ENCODE measurements at places on chromosomes 16 and 17.

DNA sequence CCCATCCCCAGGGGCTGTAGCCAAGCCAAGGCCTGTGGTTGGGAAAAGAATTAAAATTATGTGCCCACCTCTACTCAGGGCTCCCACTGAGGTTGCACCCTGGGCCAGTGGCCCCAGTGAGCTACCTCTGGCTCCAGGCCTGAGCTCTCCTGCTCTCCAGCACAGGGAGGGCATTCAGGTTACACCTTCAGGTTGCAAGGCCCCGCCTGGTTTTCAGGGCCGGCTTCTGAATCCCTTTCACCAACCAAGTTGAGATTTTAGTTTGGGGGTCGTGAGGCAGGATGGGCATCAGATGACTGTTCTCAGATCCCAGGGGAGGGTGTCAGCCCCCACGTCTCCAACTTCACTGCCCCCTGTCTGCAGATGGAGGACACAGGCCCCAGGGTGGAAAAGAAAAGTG is 8.0 kb upstream of the KATNB1 start:
- H3K36me3 ChIP-seq: no peaks in the 10 kb centered on the region
- no peaks in the 10 kb centered on the region for H3K27me3 ChIP-seq
- H3K27ac ChIP-seq: no peak overlapping the region
- DNase-seq: no peak
- no peaks in the 10 kb centered on the region for H3K4me1 ChIP-seq

- H3K4me3 ChIP-seq: no peak overlapping the region
- DNase-seq: no peak
- H3K27me3 ChIP-seq: no peaks in the 10 kb centered on the region
- H3K36me3 ChIP-seq: no peaks in the 10 kb centered on the region
Observed at GRCh38 chr16:66895689-66895979, 15.3 kb downstream of the PDP2 start.

DNA sequence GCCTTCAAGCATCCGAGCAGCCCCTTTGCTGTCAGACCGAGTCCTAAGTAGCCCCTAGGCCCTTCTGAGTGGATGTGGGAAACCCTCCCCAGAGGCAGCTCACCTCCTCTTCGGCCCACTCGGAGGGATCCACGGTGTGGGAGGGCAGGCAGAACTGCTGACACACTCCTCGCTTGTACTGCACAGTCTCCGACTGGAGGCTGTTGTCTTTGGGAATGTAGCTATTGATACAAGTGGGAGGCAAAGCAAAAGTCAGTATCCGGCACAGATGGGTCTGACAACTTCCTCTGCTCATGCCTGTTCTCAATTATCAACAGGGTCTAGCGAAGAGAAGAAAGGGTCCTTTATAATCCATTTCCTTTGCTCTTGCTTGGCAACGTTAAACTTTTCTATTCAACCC is 25.9 kb upstream of the FOXJ1 start:
- H3K27ac ChIP-seq: no peak overlapping the region
- H3K36me3 ChIP-seq: no peaks in the 10 kb centered on the region
- no peak overlapping the region for H3K4me3 ChIP-seq
- DNase-seq: no peak
- no peaks in the 10 kb centered on the region for H3K4me1 ChIP-seq

GRCh38 chr16:86626966-86627365 is 48.6 kb downstream of the FOXL1 start:
- DNase-seq: no peak
- H3K27me3 ChIP-seq: peaks cover 43% of the 10 kb centered on the region
- no peak overlapping the region for H3K27ac ChIP-seq
- H3K4me3 ChIP-seq: no peak overlapping the region
- H3K4me1 ChIP-seq: no peaks in the 10 kb centered on the region

- peaks cover 80% of the 10 kb centered on the region for H3K4me1 ChIP-seq
- peaks cover 10% of the 10 kb centered on the region for H3K36me3 ChIP-seq
- no peak for DNase-seq
- peak overlapping the region; percentile 93 for H3K27ac ChIP-seq
- H3K4me3 ChIP-seq: peak overlapping the region; percentile 97
- H3K27me3 ChIP-seq: no peaks in the 10 kb centered on the region
Observed at GRCh38 chr17:18185391-18185790, 1.8 kb downstream of the ALKBH5 start.

- no peak for DNase-seq
- H3K4me3 ChIP-seq: no peak overlapping the region
- H3K36me3 ChIP-seq: no peaks in the 10 kb centered on the region
- no peaks in the 10 kb centered on the region for H3K4me1 ChIP-seq
Observed at GRCh38 chr16:72277749-72278148, 105.8 kb upstream of the PMFBP1 start.

DNA sequence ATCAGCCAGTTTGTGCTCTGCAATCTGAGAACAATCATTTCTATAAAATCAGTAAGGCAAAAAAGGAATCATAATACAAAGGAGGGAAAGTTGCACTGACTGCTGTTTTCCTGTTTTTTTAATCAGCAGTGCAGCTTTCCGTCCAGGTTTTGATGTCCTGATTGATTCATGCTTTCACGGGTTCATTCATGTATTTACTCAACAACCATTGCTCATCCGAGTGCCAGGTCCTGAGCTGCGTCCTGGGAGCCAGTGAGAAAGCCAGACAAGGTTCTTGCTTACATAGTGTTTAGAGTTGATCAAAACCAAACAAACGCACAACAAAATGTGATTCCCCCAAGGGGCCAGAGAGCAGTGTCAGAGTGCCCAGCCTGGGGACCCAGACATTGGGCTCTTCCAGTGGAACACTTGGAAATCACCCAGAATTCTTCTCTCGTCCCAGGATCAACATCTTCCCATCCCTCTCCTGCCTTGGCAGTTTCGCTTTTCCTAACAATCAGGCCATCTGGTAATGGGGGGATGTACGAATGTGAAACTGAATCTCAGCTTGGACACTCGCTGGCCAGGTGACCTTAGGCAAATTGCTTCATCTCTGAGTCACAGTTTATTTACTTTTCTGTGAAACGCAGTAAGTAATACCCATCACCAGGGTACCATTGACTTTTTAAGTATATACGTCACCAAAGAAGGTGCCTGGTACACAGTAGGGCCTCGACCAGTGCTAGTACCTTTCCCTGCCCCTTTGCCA is 13.3 kb upstream of the C1QL1 start:
- H3K4me1 ChIP-seq: peaks cover 29% of the 10 kb centered on the region
- no peak for DNase-seq
- peak overlapping the region; percentile 79 for H3K27ac ChIP-seq
- H3K4me3 ChIP-seq: peak overlapping the region; percentile 47
- no peaks in the 10 kb centered on the region for H3K36me3 ChIP-seq

DNA sequence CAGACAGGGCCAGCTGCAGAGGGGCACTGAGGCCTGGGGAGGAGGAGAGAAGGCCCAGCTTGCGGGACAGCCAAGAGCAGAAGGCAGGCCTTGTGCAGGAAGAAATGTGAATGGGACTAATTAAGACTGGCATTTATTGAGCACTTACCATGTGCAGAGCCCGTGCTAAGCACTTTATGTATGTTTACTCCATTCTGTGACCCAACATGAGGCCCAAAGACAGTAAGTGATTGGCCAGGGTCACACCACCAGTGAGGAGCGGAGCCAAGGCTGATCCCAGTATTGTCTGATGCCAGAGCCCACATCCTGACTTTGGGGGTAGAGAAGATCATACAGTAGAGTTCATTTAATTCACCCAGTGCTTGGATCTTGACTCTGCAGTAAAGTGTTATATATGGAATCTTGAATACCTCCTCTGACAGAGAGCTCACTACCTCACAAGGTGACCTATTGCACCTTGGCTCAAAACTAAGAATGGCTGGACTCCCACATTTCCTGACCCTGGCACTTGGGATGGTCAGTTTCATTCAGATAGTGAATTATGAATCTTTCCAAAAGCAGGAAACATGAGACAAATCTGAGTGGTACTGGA is 13.6 kb downstream of the KATNB1 start:
- H3K36me3 ChIP-seq: peaks cover 73% of the 10 kb centered on the region
- no peaks in the 10 kb centered on the region for H3K27me3 ChIP-seq
- H3K4me3 ChIP-seq: no peak overlapping the region
- H3K27ac ChIP-seq: no peak overlapping the region

GRCh38 chr17:43309505-43310332 is 75.9 kb upstream of the RNU2-1 start:
- H3K27me3 ChIP-seq: no peaks in the 10 kb centered on the region
- no peak overlapping the region for H3K4me3 ChIP-seq
- H3K4me1 ChIP-seq: no peaks in the 10 kb centered on the region
- DNase-seq: no peak

DNA sequence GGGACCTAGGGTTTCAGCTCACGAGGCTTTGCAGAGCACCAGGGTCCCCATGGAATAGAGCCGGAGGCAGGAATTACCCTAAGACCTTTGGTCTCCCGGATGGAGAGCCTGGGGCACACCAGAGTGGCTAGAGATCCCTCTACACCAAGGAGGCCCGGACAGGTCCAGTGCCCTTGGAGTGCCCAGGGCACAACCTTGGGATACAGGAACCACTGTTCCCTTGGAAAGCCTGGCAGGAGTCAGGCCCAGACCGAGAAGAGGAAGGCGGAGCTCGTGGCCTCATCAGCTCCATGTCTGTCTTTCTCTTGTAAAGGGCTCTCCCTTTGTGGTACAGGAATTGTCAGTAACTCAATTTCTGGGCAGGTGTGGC is 3.8 kb upstream of the DBNDD1 start:
- H3K4me1 ChIP-seq: peaks cover 49% of the 10 kb centered on the region
- H3K36me3 ChIP-seq: peaks cover 9% of the 10 kb centered on the region
- peak overlapping the region; percentile 82 for H3K27ac ChIP-seq

DNA sequence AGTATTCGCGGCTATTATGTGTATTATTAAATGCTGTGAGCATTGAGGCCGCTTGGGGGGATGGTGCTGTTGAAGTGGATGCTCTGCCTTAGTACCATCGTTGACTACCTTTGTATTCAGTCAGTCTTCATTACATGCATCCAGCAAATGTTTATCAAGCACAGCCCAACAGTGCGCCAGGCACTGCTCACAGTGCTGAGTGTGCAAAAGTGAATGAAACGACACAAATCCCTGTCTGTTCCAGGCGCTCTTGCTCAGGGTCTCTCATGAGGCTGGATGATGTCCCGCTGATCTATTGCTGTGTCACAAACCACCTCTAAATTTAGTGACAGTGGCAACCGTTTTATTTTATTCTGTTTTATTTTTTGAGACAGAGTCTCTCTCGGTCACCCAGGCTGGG is 53.8 kb downstream of the OTOA start:
- no peaks in the 10 kb centered on the region for H3K27me3 ChIP-seq
- no peak overlapping the region for H3K27ac ChIP-seq

DNA sequence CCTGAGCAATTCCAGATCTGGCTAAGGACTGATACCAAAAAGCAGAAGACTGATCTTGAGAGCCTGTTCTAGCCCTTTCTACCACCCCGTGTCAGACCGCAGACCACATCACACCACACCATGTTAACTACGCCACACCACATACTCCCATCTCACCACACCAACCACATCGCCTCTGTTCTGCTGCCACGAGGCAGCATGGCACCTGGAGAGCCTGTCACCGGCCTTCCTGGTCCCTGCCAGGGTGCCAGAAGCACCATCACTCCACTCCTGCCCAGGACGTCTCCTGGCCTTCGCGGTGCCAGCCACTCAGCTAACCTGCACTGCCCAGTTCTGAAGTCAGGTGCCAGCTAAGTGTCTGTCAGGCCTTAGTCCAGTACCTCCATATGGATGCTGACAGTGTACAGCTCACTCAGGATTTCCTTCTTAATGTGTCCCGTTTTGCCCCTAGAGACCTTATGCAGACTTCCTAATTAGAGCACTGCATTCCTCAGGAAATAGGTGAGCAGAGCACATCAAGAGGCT is 37.2 kb upstream of the BCAR1 start:
- no peak overlapping the region for H3K27ac ChIP-seq
- peaks cover 5% of the 10 kb centered on the region for H3K36me3 ChIP-seq
- no peak for DNase-seq

DNA sequence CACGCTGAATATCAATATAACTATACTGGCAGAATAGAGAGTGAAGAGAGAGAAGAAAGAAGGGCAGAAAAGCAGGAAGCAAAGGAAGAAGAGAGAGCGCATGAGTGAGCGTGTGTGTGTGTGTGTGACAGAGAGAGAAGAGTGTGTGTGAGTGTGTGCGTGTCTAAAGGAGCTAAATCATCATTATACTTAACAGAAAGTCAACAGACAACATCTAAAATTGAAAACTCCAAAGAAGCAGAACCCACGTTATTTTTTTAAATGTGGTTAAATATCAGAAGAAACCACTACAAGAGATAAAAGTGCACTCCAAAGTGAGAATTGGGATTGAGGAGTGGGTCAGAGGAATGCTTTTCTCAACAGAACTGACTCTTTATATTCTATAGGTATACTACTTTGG is 77.2 kb downstream of the BRIP1 start:
- H3K4me3 ChIP-seq: no peak overlapping the region
- no peak overlapping the region for H3K27ac ChIP-seq
- no peaks in the 10 kb centered on the region for H3K4me1 ChIP-seq
- no peak for DNase-seq
- H3K27me3 ChIP-seq: no peaks in the 10 kb centered on the region

GRCh38 chr16:49964973-49965372 is 60.1 kb upstream of the CNEP1R1 start:
- no peak for DNase-seq
- H3K4me3 ChIP-seq: no peak overlapping the region
- no peaks in the 10 kb centered on the region for H3K36me3 ChIP-seq
- no peaks in the 10 kb centered on the region for H3K27me3 ChIP-seq
- no peaks in the 10 kb centered on the region for H3K4me1 ChIP-seq
- no peak overlapping the region for H3K27ac ChIP-seq

- H3K4me3 ChIP-seq: no peak overlapping the region
- no peaks in the 10 kb centered on the region for H3K4me1 ChIP-seq
- H3K27me3 ChIP-seq: peaks cover 3% of the 10 kb centered on the region
Observed at GRCh38 chr16:26666486-26666885, 400.2 kb upstream of the C16orf82 start.

- no peaks in the 10 kb centered on the region for H3K36me3 ChIP-seq
- no peak overlapping the region for H3K4me3 ChIP-seq
- H3K27me3 ChIP-seq: no peaks in the 10 kb centered on the region
- no peak overlapping the region for H3K27ac ChIP-seq
- no peak for DNase-seq
Observed at GRCh38 chr17:22599322-22599721, 907.0 kb downstream of the KCNJ18 start.

DNA sequence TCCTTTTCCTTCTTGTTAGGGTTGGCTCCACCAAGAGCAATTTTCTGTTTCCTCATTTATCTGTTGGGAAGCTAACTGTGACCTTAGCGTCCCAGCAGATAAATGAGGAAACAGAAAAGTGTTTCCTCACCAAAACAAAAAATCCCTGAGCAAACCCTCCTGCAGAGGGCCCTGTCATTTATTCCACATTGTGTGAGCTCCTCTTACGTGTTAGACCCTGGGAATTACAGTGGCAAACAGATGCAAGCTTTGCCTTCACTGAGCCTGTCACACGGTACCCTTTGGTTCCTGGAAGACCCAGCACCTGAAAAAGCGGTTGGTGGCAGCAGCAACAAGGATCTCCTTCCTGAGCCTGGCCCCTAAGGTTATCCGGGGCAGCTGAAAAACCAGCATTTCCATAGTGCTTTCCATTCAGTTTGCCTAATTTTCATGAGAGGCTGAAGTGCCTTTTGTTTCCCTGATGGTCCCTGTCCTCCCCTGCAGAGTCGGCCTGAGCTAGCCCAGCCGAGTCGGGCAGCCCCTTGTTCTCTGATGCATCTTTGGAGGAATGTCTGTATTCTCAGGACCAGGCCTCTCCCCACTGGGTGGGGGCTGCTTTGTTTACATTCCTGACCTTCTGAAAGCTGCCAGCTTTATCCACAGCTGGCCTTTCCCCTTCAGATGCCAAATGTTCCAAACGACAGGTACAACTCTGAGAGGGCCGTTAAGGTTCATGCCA is 34.7 kb downstream of the YPEL2 start:
- H3K36me3 ChIP-seq: no peaks in the 10 kb centered on the region
- H3K27ac ChIP-seq: peak overlapping the region; percentile 53
- H3K4me3 ChIP-seq: no peak overlapping the region
- no peak for DNase-seq
- peaks cover 100% of the 10 kb centered on the region for H3K4me1 ChIP-seq
